ENCODE measurements at places on chromosomes 7 and 10.

GRCh38 chr10:70331486-70332268 is 47.9 kb upstream of the NPFFR1 start:
- no peak for DNase-seq

DNA sequence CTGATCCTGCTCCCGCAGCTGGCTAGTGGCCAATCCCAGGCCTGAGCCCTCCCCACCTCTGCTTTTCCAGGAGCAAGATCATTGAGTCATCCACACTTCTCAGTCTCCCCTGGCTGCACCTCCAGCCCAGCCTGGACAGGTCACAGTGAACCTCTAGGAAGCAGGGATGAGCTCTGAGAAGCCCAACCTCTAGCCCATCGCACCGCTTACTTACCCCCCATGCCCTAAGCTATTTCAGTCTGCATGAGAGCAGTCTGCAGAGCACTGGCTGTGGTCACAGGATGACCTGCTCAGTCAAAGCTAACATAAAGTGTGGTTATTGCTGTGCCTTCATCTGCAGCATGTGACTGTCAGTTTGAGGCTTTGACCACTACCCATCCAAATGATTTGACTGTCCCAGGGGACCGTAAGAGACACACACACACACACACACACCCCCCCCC is 129.2 kb downstream of the SORBS1 start:
- no peak for DNase-seq

DNA sequence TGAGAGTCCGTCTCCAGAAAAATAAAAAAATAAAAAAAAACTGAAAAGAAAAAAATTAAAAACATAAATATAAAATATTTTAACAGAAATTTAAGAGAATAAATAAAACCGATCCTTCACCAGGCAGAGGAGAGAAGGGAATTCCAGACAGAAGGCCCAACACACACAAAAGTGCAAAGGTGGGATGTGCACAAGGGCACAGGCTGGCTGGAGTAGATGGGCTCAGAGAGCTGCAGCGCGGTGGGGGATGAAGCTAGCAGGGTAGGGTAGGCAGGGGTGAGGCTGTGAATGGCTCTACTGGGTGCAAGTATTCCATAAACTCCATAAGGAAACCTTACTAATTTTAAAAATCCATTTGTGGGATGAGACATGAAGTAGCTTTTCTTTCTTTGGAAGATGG is 15.7 kb upstream of the ARPC1A start:
- DNase-seq, result no peak

GRCh38 chr10:102678842-102679289 is 34.6 kb downstream of the TRIM8 start:
- DNase-seq, result no peak

- DNase-seq, result no peak
These were observed 78.0 kb downstream of the ADARB2 start for GRCh38 chr10:1659221-1659791.

- DNase-seq, result no peak
These were observed 122.6 kb downstream of the RGS10 start for GRCh38 chr10:119419931-119420330.

GRCh38 chr10:122157451-122157850 is 113.6 kb upstream of the BTBD16 start:
- no peak for DNase-seq

DNA sequence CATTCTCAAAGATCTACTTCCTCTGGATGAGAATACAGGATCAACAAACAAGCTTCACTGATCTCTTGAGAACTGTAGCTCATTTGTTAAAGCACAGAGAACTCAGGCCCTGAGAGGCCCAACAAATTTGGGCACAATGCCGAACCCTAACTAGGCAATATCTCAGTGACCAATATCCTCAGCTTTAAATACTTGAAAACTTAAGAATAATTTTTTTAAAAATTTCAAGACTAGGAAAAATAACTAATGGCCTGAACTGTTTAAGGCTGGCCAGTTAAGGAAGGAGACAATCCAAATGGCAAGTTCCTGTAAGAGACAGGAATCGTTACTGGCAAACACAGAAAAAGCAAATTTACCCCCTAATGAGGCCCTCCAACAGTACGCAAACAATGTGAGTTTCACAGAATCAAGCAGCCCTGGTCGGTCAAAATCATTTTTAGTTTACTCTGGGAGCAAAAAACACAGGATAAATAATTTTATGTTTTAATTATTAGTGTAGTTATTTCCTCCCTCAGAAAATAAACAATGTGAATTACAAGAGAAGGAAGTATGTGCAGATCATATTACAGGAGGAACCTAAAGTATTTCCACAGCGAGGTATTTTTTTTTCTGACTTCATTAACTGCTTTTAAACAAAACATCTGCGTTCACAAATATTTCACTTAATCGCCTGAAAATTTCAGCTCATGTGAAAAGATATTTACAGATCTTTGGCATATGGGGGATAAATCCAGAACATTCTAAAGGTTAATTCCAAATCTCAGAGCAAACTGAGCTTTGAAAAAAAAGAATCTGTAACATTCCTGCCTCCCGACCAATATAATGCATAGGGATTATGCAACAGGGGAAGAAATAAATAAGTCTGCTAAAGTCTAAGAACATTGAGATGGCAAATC is 39.5 kb downstream of the NT5C2 start:
- DNase-seq, result no peak

- DNase-seq, result no peak
These were observed 23.8 kb downstream of the PLPP4 start for GRCh38 chr10:120480848-120481247.

- no peak for DNase-seq
These were observed 117.9 kb upstream of the DLX6 start for GRCh38 chr7:96887426-96887825.

DNA sequence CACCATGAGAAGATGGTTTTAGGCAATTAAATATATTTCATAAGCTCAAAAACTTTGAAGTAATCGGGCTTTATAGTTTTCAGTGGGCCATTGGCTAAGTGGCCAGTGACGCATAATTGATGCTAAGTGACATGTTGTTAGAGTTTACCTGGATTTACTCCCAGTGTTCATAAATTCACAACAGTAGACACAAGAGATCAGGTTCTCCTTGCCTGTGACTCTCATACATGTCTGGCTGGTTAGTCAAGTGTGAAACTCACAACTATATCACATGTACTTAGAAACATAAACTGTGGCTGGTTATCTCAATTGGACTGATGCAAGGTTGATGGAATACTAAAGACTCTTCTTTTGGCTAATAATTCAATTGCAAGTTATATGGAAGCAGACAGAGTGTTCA is 26.2 kb downstream of the ASB15 start:
- DNase-seq, result no peak

- no peak for DNase-seq
These were observed 530.8 kb downstream of the SH2D4B start for GRCh38 chr10:81068460-81068859.

Data from NCI-H1048 (cell line).